Astrocyte of the spinal cord (primary cell): ENCODE measurements at places on chromosomes 5 and 9.

DNA sequence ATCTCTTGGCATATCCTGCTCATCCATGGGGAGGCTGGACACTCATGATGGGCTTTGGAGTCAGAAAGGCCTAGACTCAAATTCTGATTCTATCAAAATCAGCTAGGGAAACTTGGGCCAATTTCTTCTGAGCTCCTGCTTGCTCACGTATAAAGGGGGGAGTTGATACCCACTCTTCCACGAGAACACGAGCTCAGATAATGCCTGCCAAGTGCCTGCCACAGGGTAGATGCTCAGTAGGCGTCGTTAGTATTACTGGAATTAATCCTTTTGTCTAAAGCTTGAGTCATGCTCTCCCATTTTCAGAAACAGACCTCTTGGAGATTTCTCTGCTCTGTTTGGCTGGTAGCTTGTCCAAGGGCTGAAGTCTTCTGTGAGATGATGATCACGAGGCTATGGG lies 238.3 kb upstream of the MVB12B start:
- no peak for DNase-seq

DNA sequence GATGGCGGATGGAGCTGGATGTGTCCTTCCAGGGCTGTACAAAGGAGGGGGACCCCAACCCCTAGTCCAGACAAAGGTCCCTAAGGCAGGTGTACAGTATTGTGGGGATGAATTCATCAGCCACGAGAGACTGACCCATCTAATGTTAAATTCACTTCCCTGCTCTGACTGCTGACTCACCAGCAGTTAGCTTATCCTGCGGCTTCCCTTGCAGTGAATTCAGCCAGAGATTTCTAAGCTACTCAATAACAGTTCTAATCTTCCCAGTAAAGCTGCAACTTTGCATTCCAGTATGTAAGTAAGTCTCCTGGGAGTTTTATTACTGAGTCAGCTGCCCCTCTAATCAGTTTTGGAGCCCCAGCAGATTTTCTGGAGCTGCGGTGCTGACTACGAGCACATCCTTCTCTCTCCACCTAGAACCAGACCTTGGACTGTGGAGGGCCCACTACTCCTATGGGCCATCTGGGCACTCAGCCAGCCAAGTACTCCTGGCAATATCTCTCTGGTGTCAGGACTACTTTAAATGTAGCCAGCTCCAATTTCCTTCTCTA lies 16.1 kb downstream of the B4GALT1 start:
- peak; percentile 96 for DNase-seq

DNA sequence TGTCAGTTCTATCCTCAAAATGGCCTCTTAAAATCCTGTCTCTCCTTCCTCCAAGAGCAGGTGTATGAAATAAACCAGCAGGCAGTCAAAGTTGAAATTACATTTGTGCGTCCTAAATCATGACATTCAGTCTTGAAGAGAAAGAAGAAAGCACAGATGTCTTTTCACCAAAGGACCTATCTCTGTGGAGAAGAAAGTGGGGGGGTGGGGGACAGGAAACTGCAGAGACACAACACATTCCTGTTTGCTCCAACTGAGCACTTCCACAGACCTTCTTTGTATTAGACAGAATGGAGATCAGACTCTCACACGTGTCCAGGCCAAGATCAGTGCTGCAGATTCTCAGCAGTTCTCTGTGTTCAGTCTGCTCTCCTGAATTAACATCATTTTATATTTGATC lies 471.9 kb upstream of the RGMB start:
- DNase-seq = no peak

GRCh38 chr9:137114613-137115393 lies at the start of gene DPP7:
TSS of gene DPP7 (minus strand) at chr9:137114733. CDS start at chr9:137114713, 20 bp downstream.
- no peak for DNase-seq

- peak; percentile 96 for DNase-seq
These were observed 138.8 kb upstream of the COL5A1 start for GRCh38 chr9:134502809-134503211.

- DNase-seq = no peak
These were observed 51.0 kb downstream of the RFX3 start for GRCh38 chr9:3474821-3475220.

DNA sequence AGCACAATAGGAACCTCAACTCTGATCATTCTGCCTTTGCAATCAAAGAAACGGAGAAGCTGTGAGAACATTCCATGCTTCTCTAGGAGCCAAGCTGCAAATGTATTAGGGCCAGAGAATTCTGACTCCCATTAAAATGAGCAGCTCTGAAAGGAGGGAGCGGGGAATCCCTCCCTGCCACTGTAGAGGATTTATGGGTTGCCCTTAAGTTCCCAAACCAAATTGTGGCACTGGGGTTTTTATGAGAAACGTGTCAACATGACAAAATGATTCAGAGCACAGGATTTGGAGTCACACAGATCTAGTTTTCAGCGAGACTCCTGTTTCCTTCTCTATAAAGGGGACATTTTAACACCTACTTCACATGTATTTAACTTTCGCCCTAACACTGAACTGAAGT lies 1.8 kb downstream of the IL6ST start:
- DNase-seq = no peak

- DNase-seq = peak; percentile 86
These were observed 56.4 kb downstream of the PFDN1 start for GRCh38 chr5:140246378-140247122.

GRCh38 chr9:72911816-72912215 lies 41.0 kb downstream of the ALDH1A1 start:
- DNase-seq = no peak

GRCh38 chr5:62134811-62135210 lies 171.2 kb upstream of the KIF2A start:
- no peak for DNase-seq

- DNase-seq = no peak
These were observed 158.8 kb downstream of the TSSK1B start for GRCh38 chr5:113276001-113276400.

GRCh38 chr5:95920822-95921221 lies 40.8 kb downstream of the ELL2 start:
- DNase-seq = no peak

DNA sequence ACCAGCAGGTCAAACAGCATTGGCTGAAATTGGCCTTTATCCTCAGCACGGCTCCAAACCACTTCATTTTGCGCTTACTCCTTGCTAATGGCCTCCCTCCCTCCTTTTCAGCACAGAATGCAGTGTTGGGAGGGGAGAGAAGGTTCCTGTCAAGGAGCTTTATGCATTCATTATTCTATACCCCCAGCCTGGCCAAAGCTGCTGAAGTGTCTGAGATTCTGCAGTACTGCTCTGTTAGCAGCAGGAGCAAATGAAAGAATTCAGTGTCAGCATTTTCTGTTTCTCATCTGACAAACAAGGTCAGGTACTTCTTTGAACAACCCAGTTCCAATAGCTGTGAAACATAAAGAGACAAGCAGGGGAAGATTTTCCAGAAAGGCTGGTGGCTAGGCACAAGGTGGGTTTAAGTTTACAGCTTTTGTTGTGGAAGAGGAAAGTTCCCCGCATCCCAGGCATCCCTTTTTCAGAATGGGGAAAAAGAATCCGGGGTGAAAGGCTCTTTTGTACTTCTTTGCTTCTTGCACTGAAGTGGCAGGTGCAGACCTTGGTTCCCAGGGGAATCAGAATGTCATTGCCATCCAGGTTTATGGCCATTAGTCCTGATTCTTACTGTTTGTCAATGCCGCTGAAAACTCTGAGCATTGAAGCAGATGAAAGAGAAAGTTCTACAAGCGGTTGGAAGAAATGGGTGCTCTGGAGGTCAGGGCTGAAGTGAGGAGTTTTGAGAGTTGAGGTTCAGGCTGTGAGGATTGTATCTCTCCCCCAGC lies 109.3 kb upstream of the APC start:
- DNase-seq = no peak

DNA sequence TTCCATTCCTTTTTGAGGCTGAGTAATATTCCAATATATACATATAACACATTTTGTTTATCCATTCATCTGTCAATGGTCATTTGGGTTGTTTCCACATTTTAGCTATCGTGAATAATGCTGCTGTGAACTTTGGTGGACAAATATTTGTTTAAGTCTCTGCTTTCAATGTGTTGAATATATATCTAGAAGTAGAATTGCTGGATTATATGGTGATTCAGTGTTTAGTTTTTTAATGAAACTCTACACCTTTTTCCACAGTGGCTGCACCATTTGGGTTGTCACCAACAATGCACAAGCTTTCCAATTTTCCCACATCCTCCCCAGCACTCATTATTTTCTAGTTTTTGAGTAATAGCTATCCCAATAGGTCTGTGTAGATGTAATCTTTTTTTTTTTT lies 69.5 kb downstream of the ACTBL2 start:
- DNase-seq = no peak

- peak; percentile 19 for DNase-seq
These were observed 59.1 kb upstream of the FBXW11 start for GRCh38 chr5:172065431-172066065.

DNA sequence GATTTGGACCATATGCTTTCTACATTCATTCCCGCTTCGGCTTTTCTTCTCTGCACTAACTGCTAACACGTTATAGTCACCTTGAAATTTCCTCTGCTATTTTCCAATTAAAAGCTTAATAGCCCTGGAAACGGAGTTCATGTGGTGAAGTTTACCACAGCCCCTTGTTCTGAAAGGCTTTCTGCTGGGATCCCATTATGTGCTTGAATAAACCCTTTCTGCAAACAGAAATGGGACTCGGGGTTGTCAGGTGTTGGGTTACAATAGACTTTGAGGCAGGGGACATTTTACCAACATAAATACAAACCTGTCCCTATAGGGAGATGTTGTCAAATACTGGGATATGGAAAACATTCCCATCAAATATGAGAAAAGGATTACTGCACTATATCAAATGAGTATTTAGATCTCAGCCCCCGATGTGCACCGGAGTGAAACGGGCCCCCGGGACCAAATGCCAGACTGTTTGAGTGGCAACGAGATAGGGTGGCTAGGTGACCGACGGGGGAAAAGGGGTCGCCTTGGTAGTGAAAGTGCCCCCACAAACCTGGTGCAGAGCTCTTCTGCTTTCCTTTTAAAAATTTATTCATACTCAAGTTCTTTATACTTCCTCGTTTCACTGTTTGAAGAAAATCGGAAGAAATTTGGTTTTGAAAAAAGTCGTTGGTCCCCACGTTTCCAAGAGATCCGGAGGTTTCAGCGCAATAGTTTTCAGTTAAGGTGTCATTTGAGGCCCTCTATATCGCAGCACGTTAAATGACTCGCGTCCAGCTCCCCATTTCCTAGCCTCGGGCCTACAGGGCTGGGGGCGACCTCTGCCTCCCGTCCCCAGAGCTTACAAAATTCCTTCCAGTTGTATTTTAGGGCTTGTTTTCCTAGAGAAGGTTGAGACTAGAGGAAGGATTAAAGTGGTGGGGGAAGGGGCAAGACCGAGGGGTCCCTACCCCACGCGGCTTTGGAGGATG lies 2.1 kb upstream of the DMRT3 start:
- no peak for DNase-seq

DNA sequence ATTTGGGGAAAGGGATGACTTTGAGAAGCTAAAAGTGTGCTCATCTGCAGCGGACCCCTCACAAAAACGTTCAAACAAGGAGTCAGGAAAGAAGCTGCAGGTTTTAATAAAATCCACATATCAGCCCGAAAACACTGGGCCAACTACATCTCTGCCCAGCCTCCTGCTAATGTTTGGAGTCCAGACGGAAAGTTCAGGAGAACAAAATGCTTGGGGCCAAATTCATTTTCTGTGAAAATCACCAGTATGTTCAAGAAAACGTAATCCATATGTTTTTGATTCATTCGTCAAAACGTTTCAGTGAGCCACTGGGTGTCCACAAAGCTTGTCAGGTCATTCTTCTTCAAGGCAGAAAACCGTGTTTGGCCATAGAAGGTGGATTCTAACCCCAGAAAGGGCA lies 87.5 kb upstream of the GAS1 start:
- no peak for DNase-seq

- DNase-seq = no peak
These were observed 70.5 kb downstream of the NEK6 start for GRCh38 chr9:124328285-124328684.

GRCh38 chr5:179221877-179222220 lies 123.4 kb downstream of the ADAMTS2 start:
- no peak for DNase-seq

- no peak for DNase-seq
These were observed 20.6 kb upstream of the SLC9A3 start for GRCh38 chr5:544675-545355.

GRCh38 chr9:130433168-130433946 lies 11.4 kb upstream of the ASS1 start:
- DNase-seq = peak; percentile 46

DNA sequence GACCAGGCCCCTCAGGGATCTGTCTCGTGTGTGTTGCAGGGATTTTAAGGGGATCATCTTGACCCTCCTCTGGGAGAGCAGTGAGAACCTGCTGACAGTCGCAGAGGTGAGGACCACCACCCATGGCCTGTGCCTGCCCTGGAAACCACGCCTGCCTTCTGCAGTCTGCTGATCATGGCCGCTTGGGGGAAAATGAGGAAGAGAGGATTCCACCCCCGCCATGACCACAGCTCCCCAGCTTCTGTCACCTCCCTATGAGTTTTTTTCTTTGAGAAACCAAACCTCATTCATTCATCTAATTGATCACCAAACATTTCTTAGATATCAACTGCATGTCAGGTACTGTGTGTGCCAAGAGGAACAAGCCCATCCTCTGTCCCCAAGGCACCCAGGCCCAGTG lies 46.3 kb upstream of the TDRD7 start:
- DNase-seq = no peak

GRCh38 chr5:167259806-167260205 lies 1031.6 kb upstream of the WWC1 start:
- no peak for DNase-seq

DNA sequence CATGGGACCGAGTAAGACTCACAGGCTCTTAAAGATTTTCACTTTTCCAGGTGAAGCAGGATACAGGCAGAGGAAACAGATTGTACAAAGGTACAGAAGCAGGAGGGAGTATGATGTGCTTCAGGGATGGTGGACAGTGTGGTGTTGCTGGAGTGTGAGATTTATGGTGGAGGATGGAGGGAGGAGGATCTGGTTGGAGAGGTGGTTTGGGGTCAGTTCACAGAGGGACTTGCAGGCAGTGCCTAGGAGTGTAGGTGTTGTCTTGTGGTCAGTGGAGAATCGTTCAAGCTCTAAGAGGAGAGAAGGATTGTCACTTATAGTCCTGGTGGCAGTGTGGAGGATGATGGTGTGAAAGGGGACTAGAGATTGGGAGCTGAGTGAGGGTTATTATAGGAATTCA lies 11.8 kb downstream of the RALGPS1 start:
- DNase-seq = no peak

- no peak for DNase-seq
These were observed 347.6 kb downstream of the EBF1 start for GRCh38 chr5:158751961-158752655.
